ENCODE measurements at places on chromosomes 11 and 22. TPM values are rescaled to one million over a fixed set of nuclear protein-coding genes. Genes with fewer than 3 reads are reported as not detected.

CDPF1 gene
- total RNA-seq = 3.1 TPM

CHORDC1 gene
- 18.7 TPM for total RNA-seq

FGF4 gene
- total RNA-seq = not detected

NLRP14 gene
- total RNA-seq = not detected

TRPM5 gene
- total RNA-seq = not detected

Data from esophagus mucosa (tissue), 1 donor.